NCI-H510A (cell line): ENCODE measurements at places on chromosomes 3 and 15.

- no peak for DNase-seq
These were observed 110.7 kb downstream of the RSRC1 start for GRCh38 chr3:158220575-158220974.

DNA sequence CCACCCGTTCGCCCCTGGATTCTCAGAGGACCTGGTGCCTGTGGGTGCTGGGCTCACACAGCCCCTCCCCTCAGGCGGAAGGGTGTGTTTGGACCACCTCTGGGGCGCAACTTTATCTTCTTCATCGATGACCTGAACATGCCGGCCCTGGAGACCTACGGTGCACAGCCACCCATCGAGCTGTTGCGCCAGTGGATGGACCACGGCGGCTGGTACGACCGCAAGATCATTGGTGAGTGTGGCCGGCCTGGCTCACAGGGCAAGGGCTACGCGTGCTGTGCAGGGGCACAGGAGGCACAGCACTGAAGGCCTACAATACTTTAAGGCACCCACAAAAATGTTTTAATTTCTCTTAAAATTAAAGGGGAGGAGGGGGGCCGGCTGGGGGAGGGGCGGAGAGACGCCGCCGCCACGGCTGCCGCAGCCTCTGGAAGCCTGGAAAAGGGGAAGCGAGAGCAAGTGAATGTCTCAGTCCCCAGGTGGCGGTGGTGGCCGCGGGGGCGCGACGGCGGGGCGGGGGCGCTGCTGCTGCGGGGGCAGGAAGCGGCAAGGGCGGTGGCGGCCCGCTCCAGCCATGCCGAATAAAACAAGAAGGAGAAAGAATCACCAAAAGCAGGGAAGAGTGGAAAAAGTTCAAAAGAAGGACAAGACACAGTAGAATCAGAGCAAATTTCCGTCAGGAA, 56.8 kb downstream of the DNAH1 start:
- DNase-seq: no peak

- DNase-seq: no peak
These were observed 108.1 kb upstream of the TPM1 start for GRCh38 chr15:62934236-62934971.

GRCh38 chr3:64668582-64669510, 19.0 kb downstream of the ADAMTS9 start:
- no peak for DNase-seq

DNA sequence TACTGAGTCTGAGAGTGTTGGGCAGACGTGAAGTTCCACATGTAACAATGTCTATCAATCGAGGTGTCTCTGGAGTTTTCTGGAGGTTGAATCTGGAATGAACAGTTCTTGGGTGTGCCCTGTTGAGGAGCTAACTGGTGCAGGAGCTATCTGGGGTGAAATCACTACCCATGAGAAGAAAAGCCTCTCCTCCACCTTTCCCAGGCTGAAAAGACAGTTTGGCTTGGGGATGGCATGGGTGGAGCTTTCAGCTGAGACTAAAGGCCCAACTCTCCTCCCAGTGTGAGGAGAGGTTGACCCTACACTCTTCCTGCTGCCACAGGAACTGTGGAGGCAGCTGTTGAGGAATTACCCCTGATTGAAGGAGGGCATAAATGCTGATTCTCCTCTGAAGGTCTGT, 54.4 kb upstream of the LRRFIP2 start:
- DNase-seq: no peak

- no peak for DNase-seq
These were observed 15.4 kb downstream of the DPH3 start for GRCh38 chr3:16249336-16249735.

DNA sequence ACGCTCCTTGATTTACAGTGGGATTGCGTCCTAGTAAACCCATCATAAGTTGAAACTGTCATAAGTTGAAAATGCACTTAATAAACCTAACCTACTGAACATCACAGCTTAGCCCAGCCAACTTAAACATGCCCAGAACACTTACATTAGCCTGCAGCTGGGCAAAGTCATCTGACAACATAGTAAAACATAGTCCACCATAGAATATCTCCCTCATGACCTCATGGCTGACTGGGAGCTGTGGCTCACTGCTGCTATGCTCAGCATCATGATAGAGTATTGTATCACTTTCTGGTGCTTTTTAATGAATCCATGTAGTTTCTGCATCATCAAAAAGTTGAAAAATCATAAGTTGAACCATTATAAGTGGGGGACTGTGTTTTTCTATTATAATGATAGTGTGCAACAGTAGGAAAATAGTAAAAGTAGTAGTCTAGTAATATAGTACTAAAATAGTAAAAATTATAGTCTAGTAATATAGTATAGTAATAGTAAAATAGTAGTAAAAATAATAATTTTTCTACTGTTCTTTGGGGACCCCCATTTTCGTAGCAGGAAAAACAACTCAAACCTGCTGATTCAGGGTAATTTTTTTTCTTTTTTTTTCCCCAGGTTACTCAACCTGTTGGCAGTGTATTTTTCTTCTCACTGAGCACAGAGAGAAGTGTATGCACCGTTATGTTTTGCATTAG, 233.5 kb downstream of the MYRIP start:
- no peak for DNase-seq

- no peak for DNase-seq
These were observed 120.3 kb upstream of the TJP1 start for GRCh38 chr15:29942548-29942947.

GRCh38 chr3:55292360-55292759, 194.7 kb downstream of the WNT5A start:
- no peak for DNase-seq

DNA sequence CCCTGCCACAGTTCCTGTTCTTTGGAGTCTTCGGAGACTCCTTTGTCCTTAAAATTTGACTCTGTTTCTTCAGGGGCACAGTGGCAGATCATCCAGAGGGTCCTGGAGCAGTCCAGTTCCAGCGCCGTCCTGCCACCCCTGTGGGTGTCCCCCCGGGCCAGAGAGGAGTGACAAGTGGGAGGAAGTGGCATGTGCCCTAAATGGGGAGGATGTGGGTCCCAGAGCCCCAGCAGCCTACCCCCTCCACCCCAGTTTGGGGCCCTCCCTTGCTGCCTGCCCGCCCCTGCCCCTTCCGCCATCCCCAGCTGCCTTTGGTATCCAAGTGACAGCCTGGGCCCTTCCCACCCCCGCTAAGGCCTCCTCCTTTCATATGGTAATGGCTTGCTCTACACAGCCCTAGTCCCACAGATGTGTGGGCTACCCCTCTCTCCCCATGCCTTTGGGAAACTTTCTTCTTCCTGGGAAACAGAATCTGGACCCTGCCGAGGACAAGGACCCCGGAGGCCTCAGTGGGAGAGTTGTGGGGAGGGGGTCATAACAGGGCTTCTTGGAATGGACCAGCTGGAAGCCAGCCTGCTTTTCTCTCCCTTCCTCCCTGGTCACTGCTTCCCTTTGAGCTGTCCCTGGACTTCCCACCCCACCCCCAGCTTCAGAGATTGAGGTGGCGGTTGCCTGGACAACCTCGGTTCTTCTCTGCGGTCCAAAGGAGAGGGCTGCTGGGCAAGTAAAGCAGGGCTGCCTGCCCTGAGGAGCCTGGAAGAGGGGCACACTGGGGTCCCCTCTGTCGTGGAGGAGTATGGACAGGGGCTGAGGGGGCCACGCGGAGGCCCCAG, 43.2 kb downstream of the KLHL25 start:
- DNase-seq: no peak

DNA sequence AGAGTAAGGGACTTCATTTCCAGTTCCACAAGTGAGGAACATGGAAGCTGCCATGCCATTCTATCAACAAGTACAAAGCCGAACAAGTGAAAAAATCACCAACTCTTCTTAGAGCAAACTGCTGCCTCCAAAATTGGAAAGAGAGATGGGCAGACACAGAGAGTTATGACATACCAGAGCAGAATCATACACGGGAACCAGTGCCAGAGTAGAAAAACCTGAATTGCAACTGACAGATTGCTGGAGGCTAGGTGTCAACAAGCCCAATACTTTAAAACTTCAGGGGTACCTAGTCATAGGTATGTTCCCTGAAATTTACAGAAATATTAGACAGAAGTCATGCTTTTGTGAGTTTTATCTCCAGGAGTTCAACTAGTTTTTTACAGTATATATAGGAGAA, 62.0 kb downstream of the TTBK2 start:
- DNase-seq: no peak
